ENCODE measurements at places on chromosomes 6 and 20. TPM values are rescaled to one million over a fixed set of nuclear protein-coding genes. Genes with fewer than 3 reads are reported as not detected.
A peak's percentile ranks its signal among the peaks of the same experiment; 100 is the strongest.

- H3K36me3 ChIP-seq: no peaks in the 10 kb centered on the region
- H3K27ac ChIP-seq: no peak overlapping the region
These were observed 25.6 kb upstream of the LSM14B start for GRCh38 chr20:62096421-62097380.

The HLA-DPB1 gene
- total RNA-seq: 108 TPM

- DNase-seq: peak; percentile 53
- peak overlapping the region; percentile 92 for H3K27ac ChIP-seq
- H3K4me1 ChIP-seq: no peaks in the 10 kb centered on the region
These were observed 540 bp upstream of the RBM24 start for GRCh38 chr6:17280552-17281090.

- H3K4me3 ChIP-seq: peak overlapping the region; percentile 54
- H3K4me1 ChIP-seq: peaks cover 8% of the 10 kb centered on the region
- no peaks in the 10 kb centered on the region for H3K36me3 ChIP-seq
- no peaks in the 10 kb centered on the region for H3K27me3 ChIP-seq
These were observed 915 bp downstream of the PRRC2A start for GRCh38 chr6:31621320-31621939.

DNA sequence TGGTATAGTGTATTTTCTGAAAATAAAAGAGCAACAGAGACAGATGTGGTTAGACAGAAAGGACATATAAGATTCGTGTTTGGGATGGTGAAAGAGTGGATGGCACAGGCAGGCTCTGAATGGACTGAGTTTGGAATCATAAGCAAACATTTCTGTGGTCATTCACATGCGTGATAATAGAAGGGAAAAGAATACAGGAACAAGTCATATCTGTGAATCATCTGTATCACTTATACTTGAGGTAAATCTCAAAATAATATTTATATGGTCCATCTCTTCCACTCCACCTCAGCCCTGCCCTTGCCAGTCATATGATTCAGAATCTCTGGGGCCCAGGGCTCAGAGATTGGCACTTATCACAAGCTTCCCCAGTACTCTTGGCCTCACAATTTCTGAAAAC is 535.1 kb downstream of the BCKDHB start:
- DNase-seq: no peak
- no peak overlapping the region for H3K4me3 ChIP-seq
- no peaks in the 10 kb centered on the region for H3K4me1 ChIP-seq

- H3K36me3 ChIP-seq: no peaks in the 10 kb centered on the region
- no peaks in the 10 kb centered on the region for H3K4me1 ChIP-seq
- H3K4me3 ChIP-seq: no peak overlapping the region
These were observed 338.9 kb downstream of the ESR1 start for GRCh38 chr6:152146385-152146784.

- no peak overlapping the region for H3K4me3 ChIP-seq
- H3K27me3 ChIP-seq: no peaks in the 10 kb centered on the region
- H3K36me3 ChIP-seq: no peaks in the 10 kb centered on the region
These were observed 27.8 kb downstream of the RNF8 start for GRCh38 chr6:37381579-37381978.

GRCh38 chr6:151561238-151561637 is 67.4 kb downstream of the CCDC170 start:
- no peaks in the 10 kb centered on the region for H3K4me1 ChIP-seq
- H3K27ac ChIP-seq: no peak overlapping the region
- DNase-seq: no peak
- H3K36me3 ChIP-seq: no peaks in the 10 kb centered on the region

The FHL5 gene
- total RNA-seq: 4.5 TPM

GRCh38 chr6:156280065-156280464 is 497.1 kb upstream of the ARID1B start:
- H3K27me3 ChIP-seq: no peaks in the 10 kb centered on the region
- DNase-seq: no peak

- no peaks in the 10 kb centered on the region for H3K4me1 ChIP-seq
- no peaks in the 10 kb centered on the region for H3K36me3 ChIP-seq
- no peak overlapping the region for H3K27ac ChIP-seq
- no peak overlapping the region for H3K4me3 ChIP-seq
These were observed 72.4 kb downstream of the GPX5 start for GRCh38 chr6:28597924-28598722.

DNA sequence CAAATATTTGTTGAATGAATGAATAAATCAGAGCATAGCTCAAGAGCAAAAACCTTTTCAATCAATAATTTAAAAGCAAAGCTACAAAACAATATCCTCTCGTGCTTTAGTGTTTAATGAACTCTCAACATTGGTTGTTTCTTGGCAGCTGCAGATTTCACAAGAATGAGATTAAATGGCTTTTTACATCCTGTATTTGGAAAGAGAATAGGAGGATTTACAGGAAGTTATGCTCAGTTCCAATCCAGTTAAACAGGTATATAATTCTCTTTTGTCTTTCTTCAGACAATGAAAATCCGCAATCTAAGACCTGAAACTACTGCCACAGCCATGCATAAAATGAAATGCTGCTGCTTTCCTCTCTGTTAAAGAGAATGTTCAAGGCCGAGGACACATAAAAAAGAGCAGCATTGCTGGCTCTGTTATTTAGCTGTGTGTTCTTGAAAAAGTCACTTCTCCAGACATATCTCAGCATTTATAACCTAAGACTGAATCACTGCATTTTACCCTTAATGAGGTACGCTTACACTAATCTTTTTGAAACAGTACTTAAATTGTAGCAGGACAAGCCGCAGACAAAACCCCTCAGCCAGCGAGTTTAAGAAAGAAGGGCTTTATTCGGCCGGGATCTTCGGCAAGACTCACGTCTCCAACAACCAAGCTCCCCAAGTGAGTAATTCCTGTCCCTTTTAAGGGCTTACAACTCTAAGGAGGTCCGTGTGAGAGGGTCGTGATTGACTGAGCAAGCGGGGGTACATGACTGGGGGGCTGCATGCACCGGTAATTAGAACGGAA is 3.6 kb downstream of the C6orf52 start:
- H3K4me1 ChIP-seq: no peaks in the 10 kb centered on the region
- H3K27ac ChIP-seq: no peak overlapping the region
- H3K36me3 ChIP-seq: no peaks in the 10 kb centered on the region
- no peak for DNase-seq

Data from uterus (tissue), 4 donors.